ENCODE measurements at places on chromosomes 5 and 9.

DNA sequence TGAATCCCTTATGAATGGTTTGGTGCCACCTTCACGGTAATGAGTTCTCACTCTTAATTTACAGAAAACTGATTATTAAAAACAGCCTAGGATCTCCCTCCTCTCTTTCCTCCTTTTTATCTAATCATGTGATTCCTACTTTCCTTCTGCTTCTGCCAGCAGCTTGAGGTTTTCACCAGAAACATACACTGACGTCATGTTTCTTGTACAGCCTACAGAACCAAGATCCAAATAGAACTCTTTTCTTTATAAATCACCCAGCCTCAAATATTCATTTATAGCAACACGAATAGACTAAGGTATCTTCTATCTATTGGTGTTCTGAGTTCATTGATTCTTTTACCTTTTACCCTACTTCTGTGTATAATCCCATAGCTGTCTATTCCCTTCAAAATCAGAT, 388.9 kb upstream of the CDH10 start:
- no peak for DNase-seq

GRCh38 chr5:6877986-6878828, 165.0 kb downstream of the TENT4A start:
- no peak for DNase-seq

- DNase-seq, result no peak
These were observed 14.4 kb upstream of the AMACR start for GRCh38 chr5:34022121-34022705.

- no peak for DNase-seq
These were observed 31.5 kb downstream of the CSNK1G3 start for GRCh38 chr5:123543438-123543837.

DNA sequence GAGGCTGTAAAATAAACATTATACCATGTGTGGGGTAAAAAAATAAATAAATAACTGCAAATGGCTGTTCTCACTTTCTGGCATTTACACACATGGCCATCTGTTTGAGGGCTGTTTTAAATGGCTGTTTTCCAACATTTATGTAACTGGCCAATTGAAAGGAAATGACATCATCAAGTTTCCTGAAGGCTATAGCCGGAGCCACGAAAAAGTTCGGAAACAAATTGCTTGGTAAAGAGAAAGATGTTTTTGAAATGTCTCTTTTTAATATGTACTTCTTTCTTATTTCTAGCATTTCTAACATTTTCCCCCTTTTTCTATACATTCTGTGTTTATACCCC, 95.4 kb upstream of the DAB2 start:
- DNase-seq, result no peak

DNA sequence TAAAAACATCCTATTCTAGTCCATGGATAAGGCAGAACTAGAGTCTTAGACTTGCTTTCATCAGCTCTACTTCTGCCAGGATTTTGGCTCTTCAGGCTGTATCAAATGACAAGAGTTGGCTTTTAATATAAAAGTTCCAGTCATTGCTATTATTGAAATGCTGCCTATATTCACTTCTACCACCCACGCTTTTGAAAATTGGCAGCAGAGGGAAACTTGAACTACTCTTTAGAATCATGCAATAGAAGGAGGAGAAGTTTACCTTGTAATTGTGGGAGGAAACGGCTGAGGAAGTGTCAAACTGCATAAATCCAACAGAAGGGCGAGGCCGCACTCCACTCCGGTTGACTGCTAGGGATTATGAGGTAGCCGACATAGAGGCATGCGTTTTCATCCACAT, 122.6 kb upstream of the BASP1 start:
- DNase-seq, result no peak
